ENCODE measurements at places on chromosomes 7 and 10. TPM values are rescaled to one million over a fixed set of nuclear protein-coding genes. Genes with fewer than 3 reads are reported as not detected.

CFAP58 gene
- total RNA-seq: 1.4 TPM

DNA sequence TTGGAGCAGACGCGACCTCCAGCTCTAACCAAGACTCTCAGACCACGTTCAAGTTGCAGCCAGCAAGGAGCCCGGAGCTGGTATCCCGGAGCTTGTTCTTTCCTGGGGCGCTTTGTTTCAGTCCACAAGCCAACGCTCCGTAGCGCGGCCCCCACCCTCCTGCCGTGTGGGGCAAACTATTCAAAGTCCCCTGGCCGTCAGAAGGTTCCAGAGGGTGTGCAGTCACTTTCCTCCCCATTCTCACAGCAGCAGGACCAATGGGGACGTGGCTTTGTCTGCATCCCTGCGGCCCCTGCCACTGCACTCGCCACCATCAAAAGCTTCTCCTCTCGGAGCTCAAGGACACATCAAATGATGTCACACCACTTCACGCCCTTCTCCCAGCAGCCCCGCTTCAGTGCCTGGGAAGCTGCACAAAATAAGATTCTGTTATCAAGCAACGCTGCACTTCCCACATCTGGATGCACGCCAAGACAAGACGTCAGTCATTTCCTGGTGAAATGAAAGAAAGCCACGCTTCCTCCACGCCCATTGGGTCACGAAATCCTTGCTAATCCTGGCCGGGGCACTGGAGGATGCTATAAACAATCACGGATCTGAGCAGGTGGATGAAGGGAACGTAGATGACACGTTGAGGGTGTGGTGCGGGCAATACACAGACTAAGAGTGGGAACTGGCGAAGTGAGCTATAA lies 348.2 kb downstream of the PTPRN2 start:
- peak; percentile 49 for DNase-seq

- no peak for DNase-seq
These were observed 543.5 kb upstream of the ADARB2 start for GRCh38 chr10:2280713-2281300.

ACBD7 gene
- not detected for total RNA-seq

DNA sequence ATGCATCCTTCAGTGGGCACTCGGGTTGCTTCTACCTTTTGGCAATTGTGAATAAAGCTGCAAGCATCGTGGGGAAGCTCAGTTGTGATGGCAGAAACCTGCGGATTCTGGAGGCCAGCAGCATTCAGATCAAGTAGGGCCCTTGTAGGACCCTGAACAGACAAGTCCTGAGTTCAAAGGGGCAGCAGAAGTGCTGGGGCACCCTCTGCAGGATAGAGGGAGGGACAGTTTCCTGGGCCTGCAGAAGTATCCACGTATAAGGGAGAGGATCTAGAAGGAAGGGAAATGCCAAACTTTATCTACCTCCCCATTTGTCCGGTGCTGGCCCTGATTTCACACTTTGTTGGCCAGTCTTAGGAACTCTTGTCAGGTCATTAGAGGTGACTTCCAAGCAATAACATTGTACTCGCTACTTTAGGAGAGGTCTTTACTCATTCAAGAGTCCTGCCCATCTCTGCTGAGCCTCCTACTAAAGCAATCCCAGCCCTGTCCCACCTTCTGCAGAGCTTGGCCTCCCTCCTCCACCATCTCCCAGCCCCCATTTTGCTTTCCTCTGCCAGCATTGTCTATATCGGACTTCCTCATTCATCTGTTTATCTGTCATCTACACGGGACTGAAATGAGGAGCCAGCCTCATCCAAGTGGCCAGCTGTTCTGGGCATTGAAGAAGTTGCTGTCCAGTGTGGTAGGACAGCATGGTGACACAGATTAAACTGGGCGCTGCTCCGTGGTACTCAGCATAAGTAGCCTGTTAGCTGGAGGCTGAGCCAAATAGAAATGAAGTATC lies 26.6 kb upstream of the R3HCC1L start:
- DNase-seq: no peak

GRCh38 chr7:108802650-108803049 lies 233.0 kb downstream of the DNAJB9 start:
- no peak for DNase-seq

- peak; percentile 97 for DNase-seq
These were observed 13.3 kb upstream of the DDIT4 start for GRCh38 chr10:72260239-72260975.

DNA sequence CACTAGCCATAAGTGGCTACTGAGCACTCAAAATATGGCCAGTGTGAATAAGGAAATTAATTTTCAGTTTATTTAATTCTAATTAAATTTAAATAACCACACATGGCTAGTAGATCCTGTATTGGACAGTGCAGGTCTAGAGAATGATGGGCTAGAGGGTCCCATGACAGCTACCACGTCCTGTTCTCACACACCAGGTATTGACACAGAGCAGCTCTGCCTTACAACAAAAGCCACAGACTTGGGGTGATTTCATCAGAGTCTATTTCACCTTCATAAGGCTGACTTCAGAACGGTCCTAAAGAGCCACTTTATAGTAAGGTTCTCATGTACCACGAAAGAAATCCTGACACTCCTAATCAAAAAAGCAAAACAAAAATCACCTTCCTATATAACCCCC lies 111.3 kb downstream of the UBE2H start:
- no peak for DNase-seq

- no peak for DNase-seq
These were observed 195.4 kb downstream of the BAMBI start for GRCh38 chr10:28872587-28873165.

FAM241B gene
- 1.7 TPM for total RNA-seq

GRCh38 chr10:113802997-113803396 lies 50.9 kb downstream of the DCLRE1A start:
- no peak for DNase-seq

- no peak for DNase-seq
These were observed 43.9 kb upstream of the GSAP start for GRCh38 chr7:77460057-77460486.

GRCh38 chr10:121597504-121598262 lies 561 bp downstream of the FGFR2 start:
- DNase-seq: no peak

FAM131B gene
- total RNA-seq: 0.82 TPM

All from spleen (tissue), 13 donors.